Chondrocyte (in vitro differentiated cells): ENCODE measurements at places on chromosomes 11 and 22. TPM values are rescaled to one million over a fixed set of nuclear protein-coding genes. Genes with fewer than 3 reads are reported as not detected.

Gene OR52A1
- not detected in 3 replicates for total RNA-seq

Gene CD59
- 579 to 718 TPM (median 705 TPM) in 3 replicates for total RNA-seq

Gene IGSF22
- total RNA-seq: not detected in 3 replicates

Gene MMP20
- not detected in 3 replicates for total RNA-seq

Gene BEST1
- 1.3 to 4.5 TPM (median 2.8 TPM) in 3 replicates for total RNA-seq

Gene PRRG4
- not detected in 3 replicates for total RNA-seq

Gene PANX2
- total RNA-seq: 3.0 to 6.1 TPM (median 3.3 TPM) in 3 replicates

Gene OR10D3
- total RNA-seq: not detected in 3 replicates

Gene CASP5
- not detected in 3 replicates for total RNA-seq
